Stimulated activated CD8-positive, alpha-beta memory T cell treated with anti-CD3 and anti-CD28 coated beads, Interleukin-15, amount 100 ng/mL, for 24 hours (primary cell): ENCODE measurements at places on chromosomes 12 and 14.

DNA sequence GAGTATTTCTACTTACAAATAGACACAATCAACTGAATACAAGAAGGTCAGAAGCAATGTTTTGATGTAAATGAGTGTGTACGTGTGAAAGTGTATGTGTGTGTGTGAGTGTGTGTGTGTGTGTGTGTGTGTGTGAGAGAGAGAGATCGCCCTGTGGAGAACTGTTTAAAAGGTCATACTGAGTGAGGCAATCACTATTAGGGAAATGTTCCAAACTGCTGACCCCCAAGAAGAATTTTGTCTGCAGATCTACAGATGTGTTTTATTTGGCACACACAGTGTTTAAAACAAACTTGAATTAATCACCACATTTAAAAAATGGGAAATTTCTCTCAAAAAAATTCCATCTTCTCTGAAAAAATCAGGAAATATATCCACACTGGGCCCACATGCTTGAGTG is 1069.1 kb downstream of the SLC6A15 start:
- no peak for DNase-seq

DNA sequence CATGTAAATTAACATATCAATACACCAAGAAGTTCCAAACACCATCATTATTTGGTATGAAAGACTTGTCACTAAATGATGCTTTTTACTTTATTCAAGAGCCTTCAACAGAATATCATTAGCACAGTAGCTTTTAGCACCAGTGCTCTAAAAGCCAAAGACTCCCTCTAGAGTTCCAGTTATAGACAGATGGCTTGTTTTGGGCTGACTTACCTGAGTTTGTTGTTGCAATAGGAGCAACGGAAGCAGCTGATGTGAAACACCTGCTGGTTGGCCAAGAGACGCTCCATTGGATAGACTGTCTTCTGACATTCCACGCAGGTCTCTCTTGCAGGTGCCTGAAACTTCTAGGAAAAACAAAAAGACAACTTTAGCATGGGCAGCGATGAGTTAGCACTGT is 14.5 kb upstream of the CERS5 start:
- no peak for DNase-seq

DNA sequence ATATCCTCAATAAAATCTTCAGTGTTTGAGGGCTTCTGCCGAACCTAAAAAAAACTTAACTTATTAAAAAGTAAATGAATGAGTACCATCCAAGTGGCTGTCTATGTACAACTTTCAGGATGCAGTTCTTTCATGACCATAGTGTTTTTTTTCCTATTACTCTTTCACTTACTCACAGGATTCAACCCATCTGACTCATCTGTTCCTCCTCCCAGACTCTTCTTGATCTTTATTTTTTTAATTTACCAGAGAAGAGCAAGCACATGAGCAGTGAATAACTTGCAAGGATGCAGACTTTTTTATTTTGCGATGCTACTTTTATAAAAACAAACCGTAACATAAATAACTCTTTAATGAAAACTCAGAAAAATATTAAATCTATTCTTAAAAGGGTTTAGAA is 24.5 kb downstream of the RECQL start:
- DNase-seq, result no peak

GRCh38 chr14:31449971-31450610 is 7.2 kb downstream of the DTD2 start:
- no peak for DNase-seq

GRCh38 chr12:44317651-44318126 is 481.8 kb downstream of the TMEM117 start:
- DNase-seq, result no peak

DNA sequence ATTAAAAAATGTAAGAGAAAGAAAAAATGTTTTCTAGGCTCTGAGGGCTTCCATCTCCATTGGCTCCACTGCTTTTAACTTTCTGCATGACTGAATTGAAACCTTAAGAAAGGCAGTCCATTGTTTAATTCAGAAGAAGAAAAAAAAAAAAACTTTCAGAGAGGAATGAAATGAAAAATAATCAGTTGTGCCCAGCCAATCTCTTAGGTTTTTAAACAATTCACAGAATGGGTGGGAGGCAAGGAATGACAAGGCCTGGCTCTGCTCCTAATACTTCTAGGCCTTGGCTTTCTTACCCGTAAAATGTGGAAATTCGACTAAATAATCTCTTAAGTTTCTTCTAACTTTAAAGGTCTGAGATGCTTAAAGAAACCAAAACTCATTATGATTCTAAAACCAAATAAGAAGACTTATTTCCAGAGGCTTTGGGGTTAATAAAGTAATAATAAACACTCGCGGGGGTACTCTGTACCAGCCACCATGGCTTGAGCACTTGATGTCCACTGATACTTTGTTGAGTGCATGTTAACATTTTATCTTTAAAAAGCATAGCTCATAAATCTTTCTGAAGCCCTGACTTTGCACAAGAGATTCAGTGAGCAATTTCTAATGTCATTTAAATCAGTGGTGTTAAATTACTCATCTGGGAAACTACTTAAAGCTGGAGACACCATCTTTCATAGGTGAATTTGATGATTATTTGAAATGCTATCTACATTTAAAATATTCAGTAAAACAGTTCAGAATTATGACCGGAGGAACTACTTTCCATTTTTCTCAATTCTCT is 49.6 kb downstream of the STON2 start:
- no peak for DNase-seq

DNA sequence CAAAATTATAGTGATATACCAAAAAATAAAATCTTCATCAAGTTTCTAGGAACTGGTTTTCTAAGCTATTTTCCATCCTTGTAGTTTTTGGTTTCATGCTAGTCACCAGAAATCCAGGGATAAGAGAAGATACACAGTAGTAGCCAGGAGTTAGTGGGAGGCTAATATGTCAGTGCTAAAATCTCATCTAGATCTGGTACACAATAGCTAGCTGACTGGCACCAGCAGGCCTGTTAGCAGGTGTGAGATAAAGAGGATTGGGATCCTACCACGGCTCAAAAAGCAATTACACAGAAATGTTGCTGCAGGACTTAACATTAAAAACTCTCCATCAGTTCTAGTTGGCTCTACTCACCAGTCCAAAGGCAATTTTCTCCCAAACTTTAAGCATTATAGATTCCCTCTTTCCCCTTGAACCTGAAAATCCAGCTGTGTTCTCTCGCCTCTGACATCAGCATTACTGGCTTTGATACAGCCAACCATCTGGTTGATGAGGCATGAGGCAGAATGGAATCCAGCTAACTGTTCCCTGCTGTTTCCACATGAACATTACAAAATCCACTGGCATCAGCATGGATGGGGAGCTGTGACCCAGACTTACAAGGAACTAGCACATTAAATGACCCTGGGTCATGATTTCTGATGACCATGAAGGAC is 41.8 kb upstream of the CCDC196 start:
- no peak for DNase-seq

- DNase-seq, result no peak
Observed at GRCh38 chr12:19437996-19438395, 1.3 kb upstream of the AEBP2 start.

- no peak for DNase-seq
Observed at GRCh38 chr14:81450100-81450531, 50.0 kb upstream of the STON2 start.

DNA sequence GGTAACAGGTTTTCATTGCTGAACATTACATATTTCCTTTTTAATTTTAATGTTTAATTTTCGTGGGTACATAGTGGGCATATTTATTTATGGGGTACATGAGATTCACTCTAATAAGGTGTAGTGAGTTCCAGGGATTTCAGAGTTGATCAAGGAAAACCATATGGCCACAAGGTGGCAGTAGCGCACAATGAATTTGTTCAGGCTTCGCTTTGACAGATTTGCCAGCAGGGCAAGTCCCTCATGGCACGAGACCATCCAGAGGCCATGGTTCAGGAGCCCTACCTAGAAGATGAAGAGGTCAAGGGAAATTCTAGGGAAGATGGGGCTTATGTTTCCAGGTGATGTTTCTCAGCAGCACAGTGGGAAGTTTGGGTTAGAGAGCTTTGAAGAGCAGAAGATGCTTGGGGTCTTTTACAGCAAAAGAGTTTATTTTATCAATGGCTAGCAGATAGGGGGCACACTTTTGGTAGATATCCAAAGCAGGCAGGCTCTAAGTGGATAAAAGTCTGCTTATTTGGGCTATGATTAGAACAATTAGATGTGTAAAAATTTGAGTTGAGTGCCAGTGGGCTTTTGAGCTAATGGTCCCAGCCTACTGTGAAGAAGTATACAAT is 1004.4 kb downstream of the AACS start:
- peak; percentile 14 for DNase-seq

DNA sequence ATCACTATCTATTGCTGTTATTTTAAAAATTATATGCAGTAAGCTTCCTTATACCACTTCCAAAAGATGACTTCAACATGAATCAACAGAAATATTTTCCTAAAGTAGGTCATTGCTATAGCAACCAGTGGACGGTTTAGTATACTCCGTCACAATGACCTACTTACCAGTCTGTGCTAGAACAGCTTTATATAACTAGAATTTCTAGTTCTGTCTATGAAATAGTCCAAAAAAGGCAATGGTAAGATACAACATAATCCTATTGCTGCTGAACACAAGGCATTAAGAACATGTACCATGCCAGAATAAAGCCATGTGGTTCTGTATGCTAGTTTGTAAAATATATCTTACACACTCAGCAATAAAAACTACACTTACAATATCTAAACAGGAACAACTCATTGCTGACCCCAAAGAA is 40.7 kb upstream of the MTERF2 start:
- no peak for DNase-seq

DNA sequence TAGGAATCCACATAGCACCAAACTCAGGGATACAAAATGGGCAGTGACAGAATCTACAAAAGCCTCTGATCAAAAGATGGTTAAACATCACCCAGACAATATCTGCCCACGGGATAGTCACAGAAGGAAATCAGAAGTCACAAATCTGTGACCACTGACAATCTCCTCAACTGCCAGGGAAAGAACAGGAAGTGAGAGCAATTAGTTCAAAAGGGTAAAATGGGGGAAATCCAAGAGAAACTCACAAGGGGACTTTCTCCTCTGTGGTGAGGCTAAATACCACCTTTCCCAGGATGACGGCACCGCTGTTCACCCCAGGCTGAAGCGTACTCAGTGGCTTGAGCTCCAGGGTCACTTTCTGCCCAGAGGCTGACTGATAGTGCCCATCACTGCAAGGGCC is 10.7 kb downstream of the TTC5 start:
- DNase-seq, result no peak

GRCh38 chr12:109191621-109192250 is 75.3 kb downstream of the ACACB start:
- DNase-seq, result no peak

- DNase-seq, result no peak
Observed at GRCh38 chr12:92299344-92299743, 153.7 kb upstream of the BTG1 start.

DNA sequence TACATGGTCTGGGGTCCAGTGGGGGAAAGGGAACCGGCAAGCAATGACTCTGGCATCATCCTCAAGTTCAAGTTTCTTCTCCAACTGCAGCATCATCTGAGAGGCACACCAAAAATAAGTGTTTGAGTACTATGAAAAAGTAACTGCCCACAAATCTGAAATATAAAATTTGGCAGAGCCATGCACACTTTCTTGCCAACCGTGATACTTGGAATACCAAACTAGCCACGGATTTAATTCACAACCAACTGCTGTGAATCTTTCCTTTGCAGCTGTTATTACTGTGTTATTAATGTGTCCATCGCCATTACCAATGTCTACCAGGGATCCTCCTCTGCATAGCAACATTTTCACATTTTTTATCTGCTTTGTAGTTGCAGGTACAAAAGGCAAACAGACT is 74.6 kb downstream of the GXYLT1 start:
- DNase-seq, result no peak

- DNase-seq, result no peak
Observed at GRCh38 chr14:71452539-71452938, 479.7 kb upstream of the RGS6 start.

DNA sequence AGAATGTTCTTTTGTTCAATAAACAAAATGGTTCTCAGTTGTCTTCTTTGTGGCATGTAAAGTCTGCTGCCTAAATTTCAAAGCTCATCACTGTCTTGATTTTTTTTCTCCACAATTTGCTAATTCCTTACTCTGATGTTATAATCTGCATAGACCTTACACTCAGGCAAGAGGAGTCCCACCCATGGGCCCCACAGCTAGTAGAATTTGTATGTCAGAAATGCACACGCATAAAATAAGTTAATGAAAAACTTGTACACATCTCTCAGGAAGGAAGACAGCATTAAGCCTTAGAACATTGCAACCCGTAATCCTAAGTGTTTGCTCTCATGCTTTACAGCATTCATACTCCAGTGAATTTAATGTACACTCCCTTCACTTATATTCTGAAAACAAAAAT is 280.8 kb downstream of the ATXN7L3B start:
- no peak for DNase-seq

- no peak for DNase-seq
Observed at GRCh38 chr12:22527999-22528398, 16.3 kb downstream of the C2CD5 start.

DNA sequence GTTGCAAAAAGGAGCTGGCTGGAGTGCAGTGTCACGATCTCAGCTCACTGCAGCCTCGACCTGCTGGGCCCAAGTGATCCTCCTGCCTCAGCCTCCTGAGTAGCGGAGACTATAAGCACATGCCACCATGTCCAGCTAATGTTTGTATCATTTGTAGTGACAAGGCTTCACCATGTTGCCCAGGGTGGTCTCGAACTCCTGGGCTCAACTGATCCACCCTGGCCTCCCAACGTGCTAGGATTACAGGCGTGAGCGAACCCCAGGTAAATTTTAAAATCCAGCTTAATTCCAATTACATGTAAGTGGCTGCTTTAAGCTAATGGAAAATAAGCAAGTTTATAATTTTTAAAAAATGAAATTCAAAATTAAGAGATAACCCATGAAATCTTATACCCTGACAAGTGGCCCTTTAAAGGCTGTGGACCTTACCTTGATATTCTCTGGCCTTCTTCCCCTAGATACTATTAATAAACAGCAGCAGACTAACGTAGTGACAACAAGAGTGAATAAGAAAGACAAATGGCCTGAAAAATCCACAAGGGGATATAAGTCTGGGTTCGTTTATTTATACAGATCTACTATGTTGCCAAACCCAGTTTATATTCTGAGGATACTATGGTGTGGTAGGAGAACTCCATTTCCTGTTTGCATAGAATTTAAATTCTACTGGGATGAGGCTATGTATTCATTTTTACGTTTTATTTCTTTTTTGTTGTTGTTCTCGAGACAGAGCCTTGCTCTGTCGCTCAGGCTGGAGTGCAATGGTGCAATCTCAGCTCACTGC is 25.6 kb upstream of the SLC2A3 start:
- DNase-seq, result no peak

DNA sequence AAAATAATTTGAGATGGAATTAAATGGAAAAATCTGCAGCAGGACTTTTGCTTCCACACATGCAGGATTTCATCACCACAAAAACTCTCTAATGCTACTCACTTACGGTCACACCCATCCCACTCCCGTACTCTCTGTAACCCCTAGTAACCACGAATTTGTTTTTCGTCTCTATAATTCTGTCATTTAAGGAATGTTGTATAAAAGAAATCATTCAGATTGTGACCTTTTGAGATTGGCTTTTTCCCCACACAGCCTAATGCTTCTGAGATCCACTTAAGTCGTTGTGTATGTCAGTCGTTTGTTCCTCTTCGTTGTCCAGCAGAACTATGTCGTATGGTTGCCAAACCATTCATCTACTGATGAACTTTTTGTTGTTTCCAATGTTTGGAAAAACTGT is 19.8 kb upstream of the PZP start:
- no peak for DNase-seq

GRCh38 chr14:93207468-93208308 is 632 bp downstream of the UBR7 start:
- DNase-seq, result no peak

- no peak for DNase-seq
Observed at GRCh38 chr12:122845041-122845864, 10.0 kb downstream of the HIP1R start.
